IPS DF 6.9 (cell line): ENCODE measurements at places on chromosomes 16 and 17.

DNA sequence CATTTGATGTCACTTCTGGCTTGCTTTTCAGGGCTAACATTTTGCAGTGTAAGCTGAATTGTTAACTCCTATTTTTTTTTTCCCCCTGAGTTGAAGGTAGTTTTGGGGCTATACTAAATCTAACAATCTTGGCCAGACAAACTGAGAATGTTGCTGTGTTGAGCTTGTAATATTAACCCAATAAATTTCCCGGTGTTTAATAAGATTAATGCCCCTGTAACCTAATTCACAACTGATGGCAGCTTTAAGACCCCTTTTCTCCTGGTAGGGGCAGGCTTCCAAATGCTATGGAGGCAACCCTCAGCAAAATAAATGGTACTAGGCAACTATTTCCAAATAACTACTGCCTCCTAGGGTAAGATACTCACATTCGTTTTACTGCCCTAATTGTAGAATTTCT is 549.6 kb upstream of the KIF2B start:
- no peaks in the 10 kb centered on the region for H3K27me3 ChIP-seq
- no peak for DNase-seq
- no peaks in the 10 kb centered on the region for H3K36me3 ChIP-seq
- H3K27ac ChIP-seq = no peak overlapping the region
- no peak overlapping the region for H3K4me3 ChIP-seq

- no peak for DNase-seq
- H3K4me1 ChIP-seq = no peaks in the 10 kb centered on the region
- H3K36me3 ChIP-seq = no peaks in the 10 kb centered on the region
- no peak overlapping the region for H3K27ac ChIP-seq
- H3K27me3 ChIP-seq = no peaks in the 10 kb centered on the region
- H3K4me3 ChIP-seq = no peak overlapping the region
Measured at GRCh38 chr16:57651344-57652333, 16.5 kb upstream of the ADGRG3 start.

GRCh38 chr16:8627456-8627855 is 6.0 kb downstream of the METTL22 start:
- no peaks in the 10 kb centered on the region for H3K4me1 ChIP-seq
- no peak for DNase-seq
- no peak overlapping the region for H3K27ac ChIP-seq
- H3K36me3 ChIP-seq = peaks cover 32% of the 10 kb centered on the region
- H3K4me3 ChIP-seq = no peak overlapping the region
- H3K27me3 ChIP-seq = no peaks in the 10 kb centered on the region

DNA sequence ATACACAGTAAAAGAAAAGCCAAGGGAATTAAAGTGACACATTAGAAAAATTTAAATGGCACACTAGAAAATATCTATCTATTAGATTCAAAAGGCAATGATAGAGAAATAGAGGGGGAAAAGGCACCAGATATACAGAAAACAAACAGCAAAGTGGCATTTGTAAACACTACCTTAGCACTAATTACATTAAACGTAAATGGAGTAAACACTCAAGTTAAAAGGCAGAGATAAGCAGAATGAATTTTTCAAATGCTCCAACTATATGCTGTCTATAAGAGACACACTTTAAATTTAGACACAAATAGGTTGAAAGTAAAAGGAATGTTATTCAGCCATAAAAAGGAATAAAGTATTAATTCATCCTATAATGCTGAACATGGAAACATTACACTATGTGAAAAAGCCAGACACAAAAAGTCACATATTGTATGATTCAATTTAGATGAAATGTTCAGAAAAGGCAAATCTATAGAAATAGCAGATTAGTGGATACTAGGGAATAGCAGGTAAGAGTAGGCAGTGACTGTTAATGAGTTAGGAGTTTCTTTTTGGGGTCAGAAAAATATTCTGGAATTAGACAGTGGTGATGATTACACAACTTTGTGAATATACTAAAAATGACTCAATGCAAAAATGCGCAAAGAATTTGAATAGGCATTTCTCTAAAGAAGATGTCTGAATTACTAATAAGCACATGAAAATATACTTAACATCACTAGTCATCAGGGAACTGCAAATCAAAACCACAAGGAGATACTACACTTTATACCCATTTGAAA is 92.4 kb downstream of the BRIP1 start:
- no peak overlapping the region for H3K27ac ChIP-seq
- H3K36me3 ChIP-seq = no peaks in the 10 kb centered on the region
- DNase-seq = no peak
- H3K27me3 ChIP-seq = no peaks in the 10 kb centered on the region
- H3K4me3 ChIP-seq = no peak overlapping the region

GRCh38 chr16:46972429-46973206 is 856 bp downstream of the DNAJA2 start:
- H3K36me3 ChIP-seq = peaks cover 6% of the 10 kb centered on the region; the same call in 1 of the 2 replicates
- H3K27ac ChIP-seq = no peak overlapping the region
- peak overlapping the region; percentile 89; the same call in 1 of the 2 replicates for H3K4me3 ChIP-seq
- H3K27me3 ChIP-seq = no peaks in the 10 kb centered on the region

DNA sequence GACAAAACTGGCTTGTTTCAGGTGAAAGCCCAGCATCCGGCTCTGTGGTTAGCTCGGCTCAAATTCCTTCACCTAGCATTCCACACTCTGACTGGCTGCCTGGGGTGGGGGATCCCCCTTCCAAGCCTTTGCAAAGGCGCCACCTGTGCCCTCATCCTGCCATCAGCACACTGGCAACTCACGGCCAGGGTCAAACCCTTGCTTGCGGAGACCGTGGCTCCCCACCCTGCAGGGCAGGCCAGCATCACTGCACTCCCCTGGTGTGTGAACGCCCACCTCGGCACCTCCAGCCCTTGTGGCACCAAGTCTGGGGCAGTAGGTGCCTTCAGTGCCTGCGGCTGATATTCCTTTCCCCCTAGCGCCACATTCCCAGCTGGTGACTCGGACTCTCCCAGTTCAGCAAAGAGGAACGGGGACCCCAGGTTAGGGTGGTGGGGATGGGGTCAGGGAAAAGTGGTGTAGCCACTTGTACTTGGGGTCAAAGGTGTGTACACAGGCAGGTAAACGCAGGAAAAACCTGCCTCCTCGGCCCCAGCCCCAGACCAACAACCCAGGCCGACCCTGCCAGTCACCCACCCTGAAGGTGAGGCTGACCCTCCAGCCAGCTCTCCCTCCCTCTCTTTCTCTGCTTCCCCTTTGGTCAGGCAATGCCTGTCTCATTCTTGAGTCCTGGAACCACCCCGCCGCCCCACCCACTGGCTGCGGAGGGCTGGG is 1.1 kb downstream of the FLII start:
- H3K27me3 ChIP-seq = no peaks in the 10 kb centered on the region
- peaks cover 25% of the 10 kb centered on the region for H3K36me3 ChIP-seq
- no peak for DNase-seq
- peak overlapping the region; percentile 92; the same call in 1 of the 2 replicates for H3K4me3 ChIP-seq
- H3K4me1 ChIP-seq = peaks cover 6% of the 10 kb centered on the region

- no peak for DNase-seq
- no peak overlapping the region for H3K27ac ChIP-seq
- no peak overlapping the region for H3K4me3 ChIP-seq
- H3K4me1 ChIP-seq = no peaks in the 10 kb centered on the region
- no peaks in the 10 kb centered on the region for H3K27me3 ChIP-seq
Measured at GRCh38 chr17:66200685-66201092, 8.8 kb upstream of the CEP112 start.

DNA sequence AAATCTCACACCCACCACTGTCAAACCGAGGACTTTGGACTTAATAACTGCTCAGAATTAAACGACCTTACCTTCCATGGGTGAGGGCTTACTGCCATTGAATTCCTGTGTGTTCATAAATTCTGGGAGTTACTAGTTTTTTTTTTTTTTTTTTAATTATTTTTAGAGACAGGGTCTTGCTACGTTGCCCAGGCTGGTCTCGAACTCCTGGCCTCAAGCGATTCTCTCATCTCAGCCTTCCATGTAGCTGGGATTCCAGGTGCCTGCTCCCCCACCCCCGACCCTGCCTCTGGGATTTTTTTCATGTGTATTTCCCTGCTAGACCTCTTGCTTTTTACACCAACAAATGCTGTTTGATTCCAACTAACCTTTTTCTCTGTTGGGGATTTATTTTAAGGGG is 14.9 kb upstream of the CD300A start:
- peaks cover 9% of the 10 kb centered on the region; the same call in 1 of the 2 replicates for H3K27me3 ChIP-seq
- H3K27ac ChIP-seq = no peak overlapping the region
- no peak for DNase-seq
- no peak overlapping the region for H3K4me3 ChIP-seq
- H3K4me1 ChIP-seq = peaks cover 14% of the 10 kb centered on the region

DNA sequence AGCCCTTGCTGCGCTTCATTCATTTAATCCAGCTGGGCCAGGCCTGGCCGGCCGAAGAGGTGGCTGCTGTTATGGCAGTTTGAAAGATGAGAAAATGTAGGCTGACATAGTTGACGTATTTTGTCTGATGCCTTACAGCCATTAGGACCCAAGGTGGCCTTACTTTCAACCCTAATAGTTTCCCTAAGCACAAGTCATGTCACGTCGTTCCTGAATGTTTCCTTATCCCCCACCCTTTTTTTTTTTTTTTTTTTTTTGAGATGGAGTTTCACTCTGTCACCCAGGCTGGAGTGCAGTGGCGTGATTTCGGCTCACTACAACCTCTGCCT is 307 bp upstream of the GOT2 start:
- H3K27ac ChIP-seq = no peak overlapping the region
- no peaks in the 10 kb centered on the region for H3K4me1 ChIP-seq
- peak overlapping the region; percentile 98; the same call in 1 of the 2 replicates for H3K4me3 ChIP-seq
- no peak for DNase-seq
- no peaks in the 10 kb centered on the region for H3K27me3 ChIP-seq

DNA sequence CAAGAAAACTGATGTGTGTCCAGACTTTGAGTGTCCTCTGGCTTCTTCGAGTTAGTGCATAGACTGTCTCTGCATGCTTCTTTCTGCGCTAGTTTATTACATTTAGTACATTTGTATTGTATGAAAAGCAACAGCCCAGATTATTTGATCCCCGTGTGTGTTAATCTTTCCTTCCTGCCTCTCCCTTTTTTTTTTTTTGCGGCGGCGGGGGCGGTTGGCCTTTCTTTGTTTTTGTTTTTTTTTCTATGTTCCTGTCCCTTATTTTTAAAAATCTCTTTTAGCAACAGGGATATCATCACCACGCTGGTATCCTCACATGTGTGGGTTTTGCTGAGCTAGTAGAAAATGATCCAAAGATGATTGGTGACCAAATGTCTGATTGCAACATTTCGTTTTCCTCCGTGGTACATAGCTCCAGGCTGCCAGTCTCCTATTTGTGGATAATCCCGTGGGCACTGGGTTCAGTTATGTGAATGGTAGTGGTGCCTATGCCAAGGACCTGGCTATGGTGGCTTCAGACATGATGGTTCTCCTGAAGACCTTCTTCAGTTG is 9.4 kb downstream of the SCPEP1 start:
- H3K4me3 ChIP-seq = no peak overlapping the region
- no peaks in the 10 kb centered on the region for H3K4me1 ChIP-seq
- no peak overlapping the region for H3K27ac ChIP-seq
- no peak for DNase-seq

DNA sequence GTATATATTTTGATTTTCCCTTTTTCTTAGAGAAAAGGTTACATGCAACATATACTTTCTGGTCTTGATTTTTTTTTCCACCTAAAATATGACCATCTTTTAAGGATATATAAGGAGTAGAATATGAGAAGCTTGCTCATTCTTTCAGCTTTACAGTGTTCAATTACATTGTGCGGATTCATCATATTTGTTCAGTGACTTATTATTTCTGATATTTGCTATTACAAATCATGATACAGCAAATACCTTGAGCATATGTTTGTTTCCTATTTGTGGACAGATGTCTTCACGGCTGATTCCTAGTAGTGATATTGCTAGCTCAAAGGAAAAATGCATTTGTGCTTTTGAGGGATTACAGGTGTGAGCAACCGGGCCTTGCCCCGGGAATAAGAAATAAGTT is 18.1 kb downstream of the KATNIP start:
- H3K36me3 ChIP-seq = no peaks in the 10 kb centered on the region
- H3K27me3 ChIP-seq = no peaks in the 10 kb centered on the region
- no peak overlapping the region for H3K4me3 ChIP-seq
- no peak for DNase-seq
- H3K27ac ChIP-seq = no peak overlapping the region
- H3K4me1 ChIP-seq = no peaks in the 10 kb centered on the region

GRCh38 chr16:54930005-54930868 is at the start of gene IRX5:
TSS of gene IRX5 (plus strand) at chr16:54930865. CDS start at chr16:54931199, 334 bp downstream.
- no peak for DNase-seq
- no peak within 1 kb of the TSS for H3K27ac ChIP-seq
- H3K4me1 ChIP-seq = 0 out of 2 replicates have a peak, but pooled peaks cover 3% of the 10 kb centered on the region

DNA sequence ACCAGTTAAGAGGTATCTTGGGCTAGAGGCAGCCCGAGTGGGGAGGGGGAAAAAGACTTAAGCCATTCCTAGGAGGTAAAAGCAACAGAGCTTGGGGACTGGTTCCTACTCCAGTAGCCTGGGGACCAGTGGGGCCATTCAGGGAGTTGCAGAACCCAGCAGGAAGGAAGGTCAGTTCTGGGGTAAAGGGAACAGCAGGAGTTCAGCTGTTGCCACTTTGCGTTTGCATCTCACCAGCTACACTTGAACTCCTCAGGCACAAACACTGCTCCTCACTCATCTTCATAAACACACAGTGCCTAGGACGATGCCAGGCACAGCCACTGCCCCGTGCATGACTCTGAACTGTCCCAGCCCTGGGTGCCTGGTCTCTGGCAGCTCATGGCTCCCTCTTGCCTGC is 4.0 kb downstream of the HAP1 start:
- 0 out of 2 replicates have a peak, but pooled peaks cover 2% of the 10 kb centered on the region for H3K4me1 ChIP-seq
- H3K27ac ChIP-seq = no peak overlapping the region
- H3K27me3 ChIP-seq = peaks cover 14% of the 10 kb centered on the region
- DNase-seq = no peak
- no peak overlapping the region for H3K4me3 ChIP-seq

DNA sequence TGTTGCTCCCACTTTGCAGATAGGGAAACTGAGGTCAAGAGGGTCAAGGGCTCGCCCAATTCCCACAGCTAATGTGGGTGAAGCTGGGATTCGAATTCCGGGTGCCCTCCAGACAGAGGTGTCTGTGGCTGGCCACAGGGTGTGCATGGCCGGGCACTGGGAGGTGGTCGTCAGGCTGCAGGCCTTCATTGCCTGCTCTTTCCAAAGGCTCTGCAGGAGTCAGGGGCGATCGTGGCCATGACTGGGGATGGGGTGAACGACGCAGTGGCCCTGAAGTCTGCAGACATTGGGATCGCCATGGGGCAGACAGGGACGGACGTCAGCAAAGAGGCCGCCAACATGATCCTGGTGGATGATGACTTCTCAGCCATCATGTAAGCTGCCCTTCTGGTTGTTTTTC is 49.8 kb downstream of the MEAK7 start:
- no peaks in the 10 kb centered on the region; the same call in 1 of the 2 replicates for H3K4me1 ChIP-seq
- H3K4me3 ChIP-seq = no peak overlapping the region
- no peaks in the 10 kb centered on the region for H3K27me3 ChIP-seq
- H3K36me3 ChIP-seq = no peaks in the 10 kb centered on the region
- H3K27ac ChIP-seq = no peak overlapping the region
